Stimulated activated naive CD8-positive, alpha-beta T cell treated with anti-CD3 and anti-CD28 coated beads, Interleukin-15, Interleukin-2, amounts not matched to agents 100 U/mL and 50 U/mL, for 24 hours (primary cell): ENCODE measurements at places on chromosomes 3 and 15.

DNA sequence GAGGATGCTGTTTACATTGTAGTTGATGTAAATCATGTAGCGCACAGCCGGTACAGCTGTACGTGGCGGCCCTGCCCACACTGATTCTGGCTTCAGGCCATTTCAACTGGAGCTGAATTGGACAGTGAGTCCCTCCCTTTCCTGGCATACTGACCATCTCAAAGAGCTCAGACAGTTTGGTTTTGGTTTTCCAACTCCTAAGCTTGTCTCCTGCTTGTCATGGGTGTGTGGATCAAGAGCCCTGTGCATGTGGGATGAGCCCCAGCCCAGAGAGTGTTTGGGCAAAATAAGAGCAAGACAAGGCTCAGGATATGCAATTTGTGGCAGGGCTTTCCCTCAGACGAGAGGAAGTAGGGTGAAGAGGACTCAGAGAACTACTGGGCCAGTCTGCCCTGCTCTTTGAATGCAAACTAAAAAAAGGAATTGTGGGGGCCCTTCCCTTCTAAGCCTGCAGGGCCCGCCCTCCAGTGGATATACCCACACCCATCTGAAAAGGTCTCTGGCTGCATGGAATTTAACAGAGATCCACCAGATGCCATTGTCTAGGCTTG, 13.3 kb downstream of the ITGA11 start:
- DNase-seq, result no peak

DNA sequence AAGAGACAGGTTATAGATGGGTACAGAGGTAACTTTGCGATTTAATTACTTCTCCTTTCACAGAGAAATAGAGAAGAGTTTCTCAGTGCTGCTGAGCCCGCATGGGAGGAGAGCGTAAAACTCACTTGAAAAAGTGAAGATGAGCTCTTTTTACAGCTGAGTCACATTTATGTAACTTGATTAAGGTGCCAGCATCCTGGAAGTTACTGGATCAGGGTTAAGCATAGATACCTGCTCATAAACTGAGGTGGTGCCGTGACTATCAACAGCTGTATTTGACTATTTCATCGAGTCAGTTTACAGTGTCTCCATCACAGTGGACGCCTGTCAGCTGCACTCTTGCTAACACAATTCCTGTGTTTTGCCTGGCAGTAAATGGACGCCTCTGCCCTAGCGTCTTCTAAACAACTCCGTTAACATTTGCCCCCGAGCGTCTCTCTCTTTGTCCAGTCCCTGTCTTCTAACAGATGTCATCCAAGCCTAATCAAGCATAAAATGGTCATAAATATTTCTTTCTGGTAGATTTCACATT, 414.6 kb downstream of the FOXP1 start:
- no peak for DNase-seq

GRCh38 chr3:64133987-64134386, 91.3 kb downstream of the PRICKLE2 start:
- no peak for DNase-seq

DNA sequence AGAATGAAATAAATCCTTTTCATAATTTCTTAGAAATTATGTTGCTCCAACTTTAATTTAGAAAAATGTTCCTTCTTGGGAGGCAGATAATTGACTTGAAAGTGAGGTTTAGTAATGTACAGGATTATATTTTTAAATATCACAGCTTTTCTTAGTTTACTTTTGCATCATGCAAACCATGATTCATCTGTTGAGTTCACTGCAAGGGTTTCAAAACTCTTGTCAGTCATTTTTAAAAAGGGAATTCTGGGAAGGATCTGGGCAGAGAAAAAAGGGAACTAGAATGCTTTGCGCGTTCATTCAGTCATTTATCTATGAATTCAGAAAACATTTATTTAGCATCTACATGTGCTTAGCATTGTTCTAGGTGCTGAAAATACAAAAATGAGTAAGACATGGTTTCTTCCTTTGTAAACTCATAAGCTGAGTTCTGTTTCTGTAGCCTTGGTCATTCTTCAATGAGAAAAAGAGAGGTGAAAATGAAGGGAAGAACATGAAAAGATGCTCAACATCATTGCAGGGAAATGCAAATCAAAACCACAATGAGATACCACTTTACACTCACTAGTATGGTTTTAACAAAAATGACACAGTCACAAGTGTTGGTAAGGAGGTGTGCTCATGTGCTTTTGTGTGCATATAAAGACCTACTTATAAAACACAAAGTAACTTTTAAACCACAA, 209.1 kb downstream of the NR1D2 start:
- no peak for DNase-seq

GRCh38 chr3:186451371-186451770, 89.3 kb upstream of the DGKG start:
- DNase-seq, result no peak

- DNase-seq, result no peak
These were observed 23.1 kb downstream of the PSTPIP1 start for GRCh38 chr15:77017761-77018720.

- no peak for DNase-seq
These were observed 743.8 kb upstream of the GBE1 start for GRCh38 chr3:82505079-82505756.

DNA sequence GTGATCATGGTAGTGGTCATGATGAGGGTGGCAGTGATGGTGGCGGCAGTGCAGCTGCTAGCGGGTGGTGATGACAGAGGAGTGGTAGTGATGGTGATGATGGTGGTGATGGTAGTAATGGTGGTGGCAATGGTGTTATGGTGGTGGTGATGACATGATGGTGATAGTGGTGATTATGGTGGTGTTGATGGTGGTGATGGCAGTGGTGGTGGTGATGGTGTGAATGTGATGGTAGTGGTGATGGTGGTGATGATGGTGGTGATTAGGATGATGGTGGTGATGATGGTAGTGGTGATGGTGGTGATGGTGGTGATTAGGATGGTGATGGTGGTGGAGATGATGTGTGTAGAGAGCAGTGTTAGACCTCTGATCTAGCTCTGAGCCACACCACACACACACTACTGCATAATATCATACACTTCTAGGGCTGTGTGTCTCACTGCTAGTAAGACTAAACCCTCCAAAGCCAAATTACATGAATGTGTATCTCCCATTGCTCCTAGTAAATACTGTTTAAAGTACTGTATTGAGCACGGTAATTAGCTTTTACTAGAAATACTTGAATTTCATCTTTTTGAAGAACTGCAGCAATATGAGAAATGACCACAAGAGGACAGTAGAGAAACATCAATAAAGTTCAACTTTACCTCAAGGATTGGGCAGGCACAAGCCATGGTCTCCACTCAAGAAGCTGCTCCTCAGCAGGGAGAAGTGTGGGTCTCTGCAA, 28.8 kb downstream of the TMED3 start:
- no peak for DNase-seq

DNA sequence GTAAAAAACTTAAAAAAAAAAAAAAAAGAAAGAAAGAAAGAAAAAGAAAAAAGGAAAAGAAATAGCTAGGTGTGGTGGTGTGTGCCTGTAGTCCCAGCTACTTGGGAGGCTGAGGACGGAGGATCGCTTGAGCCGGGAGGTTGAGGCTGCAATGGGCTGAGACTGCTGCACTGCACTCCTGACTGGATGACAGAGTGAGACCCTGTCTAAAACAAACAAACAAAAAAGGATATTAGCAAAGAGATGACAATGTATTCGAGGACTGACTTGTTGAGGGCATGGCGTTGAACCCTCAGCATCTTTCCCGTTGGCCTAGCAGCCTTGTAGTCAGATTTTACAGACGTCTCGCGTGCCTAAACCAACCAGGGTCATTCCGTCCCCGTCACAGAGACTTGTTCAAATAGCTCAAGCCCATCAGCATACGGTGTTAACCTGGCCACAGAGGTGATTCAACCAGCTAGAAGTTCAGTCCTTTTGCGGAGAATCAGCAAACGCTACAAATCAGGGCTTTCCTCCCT, 528 bp upstream of the NIT2 start:
- DNase-seq, result no peak

- DNase-seq, result no peak
These were observed 380.2 kb downstream of the TIGIT start for GRCh38 chr3:114674036-114674435.

GRCh38 chr3:107217172-107217571, 160.1 kb upstream of the CCDC54 start:
- DNase-seq, result no peak

- DNase-seq, result no peak
These were observed 31.7 kb downstream of the POC1A start for GRCh38 chr3:52122491-52122890.

DNA sequence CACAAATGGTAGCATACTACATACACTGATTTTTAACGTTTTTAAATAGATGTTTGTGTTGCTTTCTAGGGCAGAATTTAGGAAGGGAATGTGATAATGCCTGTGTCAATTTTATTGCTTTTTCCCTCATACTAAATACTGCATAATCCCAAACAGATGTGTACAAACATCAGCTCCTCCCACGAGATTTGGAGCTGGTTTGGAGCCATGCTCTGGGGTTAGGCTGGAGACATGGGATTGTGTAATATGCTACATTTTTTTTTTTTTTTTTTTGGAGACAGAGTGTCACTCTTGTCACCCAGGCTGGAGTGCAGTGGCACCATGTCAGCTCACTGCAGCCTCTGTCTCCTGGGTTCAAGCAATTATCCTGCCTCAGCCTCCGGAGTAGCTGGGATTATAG, 80.1 kb downstream of the EBLN2 start:
- DNase-seq, result no peak

DNA sequence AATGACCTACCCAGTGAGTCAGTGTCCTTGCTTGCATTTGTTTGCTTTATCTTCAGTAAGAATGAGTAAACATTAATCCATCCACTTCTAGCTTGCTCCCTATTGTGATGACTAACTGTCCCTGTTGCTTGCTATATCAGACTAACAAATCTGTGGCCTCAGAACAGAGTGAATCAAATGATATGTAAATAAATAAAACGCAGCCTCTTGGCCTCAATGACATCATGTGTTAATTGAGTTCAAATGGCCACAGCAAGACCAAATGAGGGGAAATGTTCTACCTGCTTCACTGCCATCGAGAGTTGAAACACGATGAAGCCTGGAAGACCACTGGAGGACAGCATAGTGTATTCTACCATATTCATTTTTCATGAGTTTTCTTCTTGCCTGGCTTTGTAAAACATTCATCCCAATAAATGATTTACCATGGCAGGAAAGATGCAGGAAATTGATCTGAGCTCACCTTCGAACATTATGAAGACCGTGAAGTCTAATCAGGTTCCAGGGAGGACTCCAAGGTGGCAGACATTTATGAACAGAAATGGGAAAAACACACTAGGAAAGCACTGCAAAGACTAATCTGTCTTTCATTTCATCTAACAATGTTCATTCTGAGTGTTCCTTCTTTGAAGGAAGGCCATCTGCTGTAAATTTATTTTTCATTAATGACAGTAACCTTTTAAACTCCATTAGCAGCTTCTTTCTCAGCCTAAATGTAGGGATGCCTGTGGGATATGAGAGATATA, 1144.5 kb downstream of the TUSC7 start:
- no peak for DNase-seq

- DNase-seq, result no peak
These were observed 409.5 kb upstream of the PROK2 start for GRCh38 chr3:72194458-72194857.

GRCh38 chr3:108473711-108474110, 36.7 kb downstream of the MYH15 start:
- DNase-seq, result no peak

- no peak for DNase-seq
These were observed 14.5 kb downstream of the SLC6A20 start for GRCh38 chr3:45781841-45782240.

GRCh38 chr3:17138246-17139039, 253.7 kb downstream of the PLCL2 start:
- DNase-seq, result no peak
